AG09309 (cell line): ENCODE measurements at places on chromosomes 3 and 15.

- DNase-seq: no peak
These were observed 14.0 kb upstream of the DYNC1LI1 start for GRCh38 chr3:32584660-32585059.

DNA sequence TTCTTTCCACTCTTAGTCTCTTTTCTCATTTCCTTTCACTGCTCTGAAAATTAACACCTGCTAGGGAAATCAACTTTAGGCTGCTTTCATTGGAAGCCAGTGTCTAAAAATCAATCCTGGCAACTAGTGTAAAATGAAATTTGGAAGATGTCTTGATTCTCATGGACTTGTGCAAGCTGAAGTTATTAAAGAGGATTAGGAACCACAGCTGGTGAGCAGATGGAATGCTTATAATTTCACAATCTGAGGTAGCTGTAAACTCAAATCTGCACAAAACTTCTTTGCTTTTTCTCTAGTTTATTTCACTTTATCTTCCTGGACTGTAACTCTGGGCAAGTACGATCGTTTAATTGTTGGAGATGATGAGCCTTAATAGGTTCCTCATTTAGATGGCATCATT lies 175.6 kb downstream of the GHSR start:
- DNase-seq: peak; percentile 64

GRCh38 chr15:89114990-89115389 lies 26.7 kb downstream of the ABHD2 start:
- no peak for DNase-seq

DNA sequence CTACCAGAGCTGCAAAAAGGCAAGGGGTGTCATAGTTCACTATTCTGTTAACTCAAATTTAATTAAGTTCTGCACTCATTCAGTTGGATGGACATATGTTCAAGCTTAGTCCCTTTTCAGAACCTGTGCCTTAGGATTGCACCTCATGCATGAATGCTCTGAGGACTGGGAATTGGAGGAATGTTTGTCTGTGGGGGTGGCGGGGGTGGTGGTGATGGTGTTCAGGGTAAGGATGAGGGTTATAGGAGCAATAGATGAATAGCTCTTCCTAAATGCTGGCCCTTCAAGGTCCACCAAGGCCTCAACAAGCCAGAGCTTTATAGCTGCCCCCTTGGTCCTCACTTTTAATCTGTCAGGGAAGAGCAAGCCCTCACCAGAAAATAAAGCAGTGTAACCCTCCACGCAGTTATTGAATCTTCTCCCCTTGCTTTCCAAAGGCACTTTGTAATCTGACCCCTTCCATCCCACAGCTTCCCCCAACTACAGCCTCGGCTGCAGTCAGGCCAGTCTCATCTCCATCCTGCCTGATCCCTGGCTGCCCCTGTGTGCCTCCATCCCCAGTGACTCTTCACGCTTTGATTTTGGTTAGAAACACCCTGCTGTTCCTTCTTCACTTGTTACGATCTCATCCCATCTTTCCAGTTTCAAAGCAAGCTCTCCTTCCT lies 221.6 kb upstream of the LMCD1 start:
- no peak for DNase-seq

DNA sequence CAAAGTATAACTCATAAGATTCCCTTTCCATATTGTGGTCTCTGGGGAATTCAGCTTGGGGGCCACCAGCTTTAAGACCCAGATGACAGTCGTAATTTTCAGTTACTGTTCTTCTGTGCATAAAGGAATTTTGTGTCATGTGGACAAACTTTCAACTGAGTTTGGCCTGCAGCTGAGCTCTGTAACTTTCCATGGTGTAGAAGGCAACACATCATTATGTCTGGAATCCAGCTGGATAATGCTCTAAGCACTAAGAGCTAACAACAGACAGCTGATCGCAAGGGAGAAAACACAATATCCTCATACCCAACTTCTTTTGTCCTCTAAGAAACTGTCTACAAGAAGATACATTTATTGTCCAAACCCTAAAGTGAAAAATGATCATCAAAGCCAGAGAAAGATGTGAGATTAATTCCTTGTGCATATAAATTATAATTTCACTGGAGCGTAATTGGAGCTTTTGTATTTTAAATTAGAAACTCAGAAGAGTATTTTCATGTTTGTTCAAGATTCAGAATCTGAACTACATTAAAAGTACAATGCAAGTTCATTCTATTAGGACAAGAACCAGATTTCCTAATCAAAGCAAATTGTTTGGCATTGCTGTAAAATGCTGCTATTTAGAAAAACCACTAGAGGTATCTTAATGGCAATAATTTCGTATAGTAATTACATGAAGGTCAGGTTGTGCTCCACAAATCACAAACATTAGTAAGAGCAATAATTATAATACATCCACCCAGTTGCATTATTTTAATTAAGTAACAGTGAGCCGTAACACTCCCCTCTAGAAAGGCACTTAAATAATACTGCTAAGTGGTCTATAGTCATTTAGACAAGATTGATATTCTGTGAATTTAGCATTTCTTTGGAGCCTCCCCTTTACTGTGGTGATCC lies 218.8 kb downstream of the ATP8B4 start:
- DNase-seq: no peak

- no peak for DNase-seq
These were observed 195.8 kb downstream of the FHIT start for GRCh38 chr3:61055447-61055846.

DNA sequence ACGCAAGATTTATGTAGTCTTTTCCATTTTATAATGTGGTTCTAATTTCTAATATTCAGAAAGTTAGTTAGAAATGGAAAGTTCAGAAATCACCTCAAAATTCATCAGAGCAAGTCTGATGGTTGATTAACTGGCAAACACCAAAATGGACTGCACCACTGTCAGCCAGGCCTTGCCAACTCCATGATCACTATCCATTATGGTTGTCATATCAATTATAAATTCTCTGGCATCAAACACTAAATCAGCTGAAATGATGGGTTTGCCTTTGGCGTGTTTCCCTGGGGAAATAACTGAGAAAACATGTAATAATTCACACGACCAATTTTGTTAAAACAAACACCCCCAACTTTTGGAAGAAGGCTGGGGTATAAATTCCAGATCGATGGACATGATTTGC lies 219.4 kb downstream of the CDIN1 start:
- DNase-seq: no peak

DNA sequence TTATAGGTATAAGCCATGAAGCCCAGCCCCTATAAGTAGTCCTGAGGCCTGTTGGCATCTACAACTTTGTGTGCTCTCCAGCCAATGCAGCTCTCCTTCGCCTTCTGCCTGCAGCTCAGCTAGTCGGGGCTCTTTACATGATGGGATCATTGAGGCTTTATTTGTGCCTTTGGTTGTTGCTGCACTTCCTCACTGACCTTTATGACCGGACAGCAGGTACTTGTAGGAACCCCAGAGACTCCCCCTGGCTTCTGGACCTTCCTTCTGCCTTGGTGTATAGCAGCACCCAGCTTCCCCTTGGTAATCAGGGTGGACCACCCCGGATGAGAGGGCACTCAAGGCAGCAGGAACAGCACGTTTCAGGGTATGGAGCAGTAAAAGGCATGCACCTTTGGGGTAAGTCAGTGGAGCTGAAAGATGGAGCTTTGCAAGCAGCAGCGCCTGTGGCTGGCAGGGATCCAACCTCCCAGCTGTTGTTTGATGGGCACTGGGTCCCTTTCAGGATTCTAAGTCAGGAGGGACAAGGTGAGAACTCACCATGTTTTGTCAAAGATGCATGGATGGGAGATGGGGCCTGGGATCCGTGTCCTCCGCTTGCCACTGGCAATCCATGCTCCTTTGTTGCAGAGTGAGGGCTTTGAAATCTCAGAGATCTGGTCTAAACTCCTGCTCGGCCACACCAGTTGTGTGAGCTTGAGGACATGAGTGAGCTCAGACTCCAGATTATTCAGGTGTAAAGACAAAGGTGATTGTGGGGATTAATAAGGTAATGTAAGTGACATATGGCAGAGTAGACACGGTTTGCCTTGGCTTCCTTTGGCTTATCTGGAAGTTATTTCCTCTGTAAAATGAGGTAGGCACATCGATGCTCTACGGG lies 65.1 kb upstream of the KLF13 start:
- no peak for DNase-seq

DNA sequence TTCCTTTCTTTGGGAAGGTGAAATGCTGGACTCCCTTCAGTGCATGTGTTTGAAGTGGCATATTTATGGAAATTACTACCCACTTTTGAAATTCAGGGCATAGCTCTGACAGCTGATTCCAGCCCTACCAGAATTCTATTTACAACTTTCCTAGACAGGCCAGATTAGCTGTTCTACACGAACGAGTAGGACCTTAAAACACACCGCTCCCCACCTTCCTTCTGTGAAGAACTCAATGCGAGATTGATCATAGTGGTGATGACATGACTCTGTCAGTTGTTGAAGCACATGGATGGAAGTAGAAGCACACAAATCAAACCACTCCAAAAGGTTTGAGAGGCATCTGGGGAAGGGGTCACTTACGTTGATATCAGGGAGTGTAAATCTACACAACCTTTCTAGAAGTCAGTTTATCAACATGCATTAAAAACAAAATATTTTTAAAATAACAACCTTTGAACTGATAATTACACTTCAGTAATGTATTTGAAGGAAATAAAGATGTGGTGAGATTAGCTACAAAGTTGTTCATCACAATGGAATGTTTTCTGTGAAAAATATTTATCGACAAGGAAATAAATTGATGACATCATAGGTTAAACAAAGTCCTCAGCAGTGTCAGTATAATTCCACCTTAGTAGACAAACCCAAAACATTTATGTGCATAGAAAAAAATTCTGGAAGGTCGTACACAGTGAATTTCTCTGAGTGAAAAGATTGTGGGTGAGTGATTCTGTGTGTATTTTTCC lies 29.8 kb downstream of the RARB start:
- DNase-seq: no peak

DNA sequence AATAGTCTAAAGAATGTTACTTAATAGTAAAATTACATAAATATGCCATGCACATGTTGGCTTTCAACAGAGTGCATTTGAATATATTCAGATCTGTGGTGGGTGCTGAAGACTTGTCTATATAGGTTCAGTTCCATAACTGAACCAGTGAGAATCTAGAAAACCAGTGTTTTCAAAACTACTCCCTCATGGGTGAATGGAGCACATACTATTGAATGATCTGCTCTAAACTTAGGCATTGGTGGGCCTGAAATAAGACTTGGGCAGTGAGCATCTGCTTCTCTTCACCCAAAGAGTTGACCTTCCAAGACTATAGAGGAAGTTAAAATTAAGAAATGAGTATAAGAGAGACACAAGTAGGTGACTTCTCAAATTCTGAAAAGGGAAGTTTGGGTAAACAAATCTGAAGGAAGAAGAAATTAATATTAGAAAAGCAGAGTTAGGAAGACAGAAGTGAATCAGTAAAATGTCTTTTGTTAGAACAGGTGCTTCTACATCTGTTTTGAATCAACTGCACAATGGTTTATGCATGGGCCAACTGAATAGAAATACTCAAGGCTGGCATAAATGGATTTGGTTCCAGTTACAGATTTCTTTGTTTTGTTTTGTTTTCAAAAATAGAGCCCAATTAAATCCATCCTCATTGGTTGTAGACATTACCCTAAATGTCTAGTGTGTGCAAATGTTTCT lies 19.3 kb downstream of the ALCAM start:
- no peak for DNase-seq

DNA sequence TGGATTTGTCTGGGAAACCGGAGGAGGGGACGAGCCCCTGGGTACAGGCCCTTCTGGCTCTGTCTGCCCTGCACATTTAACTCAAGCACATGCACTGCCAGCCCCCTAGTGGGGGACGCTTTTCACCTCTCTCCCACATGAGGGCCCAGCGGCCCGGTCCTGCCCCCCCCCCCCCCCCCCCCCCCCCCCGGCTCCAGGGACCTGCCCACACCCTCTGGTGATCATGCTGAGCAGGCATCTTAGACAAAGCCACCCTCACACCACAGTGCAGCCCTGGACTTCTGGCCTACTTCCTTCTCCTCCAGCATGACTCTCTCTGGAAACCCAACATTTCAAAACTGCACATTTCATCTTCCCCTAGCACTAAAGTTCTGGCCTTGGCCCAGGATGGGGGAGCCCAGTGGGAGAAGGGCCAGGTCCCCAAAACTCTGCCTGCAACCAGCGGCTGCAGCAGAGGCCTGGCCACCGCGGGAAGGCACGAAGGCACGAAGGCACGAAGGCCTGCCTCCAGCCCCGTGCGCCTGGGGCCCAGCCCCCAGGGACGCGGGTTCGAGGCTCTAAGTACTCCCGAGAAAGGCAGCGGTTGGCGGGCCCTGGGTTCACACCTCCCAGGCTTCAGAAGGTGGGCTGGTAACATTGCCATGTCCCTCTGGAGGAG lies 14.1 kb downstream of the KLF15 start:
- no peak for DNase-seq

GRCh38 chr3:157906627-157907026 lies 199.6 kb downstream of the SHOX2 start:
- DNase-seq: peak; percentile 24

DNA sequence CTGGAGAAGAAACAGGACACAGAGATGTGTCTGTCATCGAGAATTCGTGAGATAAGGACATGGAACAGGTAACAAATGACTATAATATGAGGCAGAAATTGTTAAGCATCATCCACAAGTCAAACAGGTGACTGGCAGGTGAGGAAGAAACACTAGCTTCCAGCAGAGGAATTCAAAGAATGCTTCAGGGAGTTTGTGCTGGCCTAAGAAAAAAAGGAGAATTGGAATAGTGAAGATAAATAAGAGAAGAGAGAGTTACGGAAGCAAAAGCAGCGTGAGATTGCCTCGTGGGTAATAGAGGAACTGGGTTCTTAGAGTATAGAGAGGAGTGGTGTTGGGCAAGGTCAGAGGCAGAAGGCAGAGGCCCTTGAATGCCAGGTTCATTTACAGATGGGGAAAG lies 22.9 kb upstream of the FGF12 start:
- DNase-seq: no peak

DNA sequence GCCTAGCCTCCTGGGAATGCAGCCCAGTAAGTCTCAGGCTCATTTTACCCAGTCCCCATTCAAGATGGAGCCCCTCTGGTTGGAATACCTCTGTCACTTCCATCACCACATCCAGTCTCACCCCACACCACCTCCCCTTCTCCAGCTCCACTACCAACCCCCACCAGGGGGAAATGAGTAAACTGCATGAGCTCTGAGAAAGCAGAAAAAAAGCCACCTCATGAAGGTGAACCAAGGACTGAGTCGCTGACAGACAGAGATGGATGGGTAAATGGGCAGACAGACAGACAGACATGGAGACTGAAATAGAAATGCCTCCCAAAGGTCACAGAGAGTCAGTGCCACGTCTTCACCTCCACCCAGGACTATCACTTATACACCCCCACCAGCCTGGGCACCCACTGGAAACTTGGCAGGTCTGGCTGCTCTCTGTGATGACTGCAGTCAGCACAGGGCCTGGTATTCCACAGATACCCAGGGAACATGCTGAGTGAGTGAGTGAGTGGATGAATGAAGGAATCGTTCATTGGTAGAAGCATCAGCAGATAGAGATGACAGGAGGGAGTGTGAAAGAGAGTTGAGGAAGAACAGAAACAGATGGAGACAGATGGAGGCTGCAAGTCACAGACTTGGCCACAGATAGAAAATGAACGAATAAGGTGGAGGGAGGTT lies 4.9 kb upstream of the LOXL1 start:
- DNase-seq: no peak

- DNase-seq: no peak
These were observed 97.6 kb downstream of the SNRPN start for GRCh38 chr15:25052191-25052999.
